ENCODE measurements at places on chromosomes 6 and 20.
A peak's percentile ranks its signal among the peaks of the same experiment; 100 is the strongest.

GRCh38 chr6:143513410-143513809, 1.9 kb upstream of the FUCA2 start:
- peak; percentile 39 for DNase-seq

- no peak for DNase-seq
These were observed 48.7 kb upstream of the DACT2 start for GRCh38 chr6:168368066-168368820.

- DNase-seq: no peak
These were observed 375.0 kb downstream of the CDC5L start for GRCh38 chr6:44762496-44762895.

- DNase-seq: no peak
These were observed 65.7 kb downstream of the PSMG4 start for GRCh38 chr6:3324262-3324942.

GRCh38 chr20:878511-879307, 37.4 kb downstream of the ANGPT4 start:
- DNase-seq: no peak

GRCh38 chr6:4179960-4180651, 44.7 kb upstream of the ECI2 start:
- no peak for DNase-seq

DNA sequence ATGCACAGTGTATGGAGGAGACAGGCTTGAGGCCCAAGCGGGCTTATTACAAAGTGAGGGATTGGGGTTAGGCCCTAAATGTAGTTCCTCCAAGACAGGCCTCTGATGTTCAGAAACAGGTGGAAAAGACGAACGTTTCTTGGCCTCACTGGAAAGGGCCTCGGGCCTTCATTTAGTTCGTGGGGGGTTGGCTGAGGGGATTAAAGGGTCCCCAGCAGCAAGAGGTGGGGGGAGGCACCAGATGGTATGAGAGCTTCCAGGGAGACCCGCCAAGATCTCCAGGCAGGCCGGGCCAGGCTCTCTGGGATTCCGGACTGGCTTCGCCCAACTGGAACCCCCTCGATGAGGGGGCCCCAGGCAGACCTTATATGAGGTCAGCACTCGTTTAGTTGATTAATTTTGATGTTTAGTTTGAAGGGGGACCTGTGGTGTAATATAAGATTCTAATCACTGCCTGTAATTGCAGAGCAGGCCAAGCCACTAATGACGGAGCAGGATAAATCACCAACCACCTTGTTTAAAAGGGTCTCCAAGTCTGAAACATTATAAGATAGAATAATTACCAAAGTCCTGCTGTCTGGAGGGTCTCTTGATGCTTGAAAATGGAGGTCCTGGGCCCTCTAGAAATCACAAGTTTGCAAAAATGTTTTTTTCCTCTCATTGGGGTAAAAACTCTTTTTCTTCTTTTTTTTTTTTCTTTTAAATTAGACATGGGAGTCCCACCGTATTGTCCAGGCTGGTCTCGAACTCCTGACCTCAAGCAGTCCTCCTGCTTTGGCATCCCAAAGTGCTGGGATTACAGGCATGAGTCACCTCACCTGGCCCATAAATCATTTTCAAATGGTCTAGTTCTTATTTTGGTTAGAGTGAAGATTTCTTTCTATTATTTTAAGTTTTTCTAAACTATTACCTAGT, 2.2 kb downstream of the HMGA1 start:
- no peak for DNase-seq

GRCh38 chr6:149108038-149108748, 209.3 kb upstream of the TAB2 start:
- DNase-seq: no peak

DNA sequence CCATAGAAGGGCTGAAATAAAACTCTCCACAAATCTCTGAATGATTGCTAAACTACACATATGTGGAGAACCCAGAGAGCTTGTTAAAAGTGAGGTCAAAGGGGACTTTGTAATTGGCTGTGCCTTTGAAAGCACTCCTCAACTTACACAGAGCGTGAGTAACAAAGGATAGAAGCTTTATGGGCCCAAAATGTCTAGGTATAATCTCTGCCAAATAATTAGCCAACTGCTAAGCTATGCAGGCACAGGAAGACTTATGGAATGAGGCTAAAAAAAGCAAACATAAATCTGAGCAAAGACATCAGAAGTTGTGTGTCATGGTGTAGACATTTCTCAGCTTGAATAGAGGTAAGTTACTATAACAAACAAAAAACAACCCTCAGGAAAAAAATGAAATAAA, 23.3 kb upstream of the UST start:
- DNase-seq: no peak

DNA sequence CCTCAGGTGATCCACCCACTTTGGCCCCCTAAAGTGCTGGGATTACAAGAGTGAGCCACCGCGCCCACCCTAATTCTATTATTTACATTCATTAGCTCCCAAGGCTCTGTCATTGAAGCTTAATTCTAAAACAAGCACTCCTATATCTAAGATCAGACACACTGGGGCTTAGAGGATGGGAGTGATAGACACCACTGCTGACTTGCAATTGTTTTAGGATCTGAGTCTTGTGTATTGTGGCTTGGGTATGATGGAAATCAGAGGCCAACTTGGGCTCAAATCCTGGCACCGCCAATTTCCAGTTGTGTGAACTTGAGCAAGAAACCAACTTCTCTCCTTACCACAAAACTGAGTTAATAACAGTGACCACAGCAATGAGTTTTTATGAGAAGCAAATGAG, 34.7 kb downstream of the MTRES1 start:
- no peak for DNase-seq

GRCh38 chr6:443621-444159, 52.1 kb downstream of the IRF4 start:
- DNase-seq: no peak

- no peak for DNase-seq
These were observed 86.5 kb downstream of the QKI start for GRCh38 chr6:163501026-163501425.

DNA sequence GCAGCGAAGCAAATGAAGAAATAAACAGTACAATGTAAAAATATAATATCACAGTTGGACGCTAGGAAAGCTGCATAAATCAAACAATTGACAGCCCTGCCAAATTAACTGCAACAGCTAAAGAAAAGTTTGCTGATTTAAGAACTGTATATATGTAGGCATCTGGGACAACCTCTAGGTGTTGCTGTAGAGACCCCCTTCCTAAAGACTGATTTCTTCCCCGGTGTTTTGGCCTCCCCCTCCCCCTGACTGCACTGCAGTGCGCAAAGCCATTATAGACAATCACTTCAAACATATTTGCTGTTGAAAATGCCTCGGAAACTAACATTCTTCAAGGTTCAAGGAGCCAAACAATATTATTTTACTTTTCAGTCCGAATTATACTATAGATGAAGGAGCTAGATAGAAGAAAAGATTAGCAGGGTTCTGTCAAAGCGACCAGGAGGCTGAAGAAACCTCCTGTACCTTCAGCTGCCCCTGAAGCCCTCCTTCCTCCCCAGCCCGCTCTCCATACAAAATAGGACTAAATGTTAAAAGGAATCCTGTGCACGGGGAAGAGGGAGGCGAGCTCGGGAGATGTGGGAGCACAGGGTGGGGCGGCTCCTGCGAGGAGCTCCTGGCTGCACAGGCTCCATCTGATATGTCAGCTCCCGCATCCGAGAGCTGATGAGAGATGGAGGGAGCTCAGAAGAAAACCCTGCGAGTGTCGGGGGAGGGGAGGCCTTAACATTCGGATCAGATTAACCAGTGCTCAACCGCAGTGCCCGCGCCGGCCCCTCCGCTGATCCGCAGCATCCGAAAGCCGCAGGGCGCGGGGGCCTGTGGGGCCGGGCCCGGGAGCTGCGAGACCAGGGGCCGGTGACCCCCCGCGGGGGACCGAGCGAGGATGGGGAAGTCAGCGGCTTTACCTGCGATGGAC, 822 bp downstream of the ELOVL4 start:
- DNase-seq: no peak

- peak; percentile 72 for DNase-seq
These were observed 91.6 kb upstream of the RIPOR2 start for GRCh38 chr6:25027221-25027916.

DNA sequence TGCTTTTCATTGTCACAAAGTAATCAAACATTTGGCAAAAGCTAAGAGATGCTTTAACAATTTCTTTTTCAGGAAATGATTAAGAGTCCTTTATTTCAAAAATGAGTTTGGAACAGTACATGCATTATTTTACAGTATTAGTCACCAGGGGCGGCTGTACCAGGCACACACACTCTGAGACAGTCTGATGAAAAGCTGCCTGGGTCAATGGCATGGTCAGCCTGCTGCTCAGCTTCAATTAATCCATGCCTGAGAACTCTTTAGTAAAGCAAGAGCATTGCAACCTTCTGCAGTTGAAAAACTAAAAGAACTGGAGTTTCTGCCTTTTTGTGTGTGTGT, 105.5 kb downstream of the TULP4 start:
- no peak for DNase-seq

- DNase-seq: no peak
These were observed 14.8 kb downstream of the SUMO4 start for GRCh38 chr6:149414821-149415220.

- DNase-seq: no peak
These were observed 14.2 kb downstream of the SLC13A3 start for GRCh38 chr20:46637020-46637419.

GRCh38 chr6:7261852-7262461, 51.0 kb downstream of the SSR1 start:
- DNase-seq: no peak

Data from activated CD4-positive, alpha-beta T cell treated with anti-CD3 and anti-CD28 coated beads, Interleukin-2, amount 50 U/mL, for 4 hours (primary cell).